Calu3 (cell line): ENCODE measurements at places on chromosomes 7 and 10. TPM values are rescaled to one million over a fixed set of nuclear protein-coding genes. Genes with fewer than 3 reads are reported as not detected.

GRCh38 chr7:117281562-117281961 lies 41.3 kb downstream of the WNT2 start:
- H3K27me3 ChIP-seq, result peaks cover 36% of the 10 kb centered on the region
- DNase-seq, result no peak
- H3K4me3 ChIP-seq, result no peak overlapping the region
- H3K27ac ChIP-seq, result no peak overlapping the region

DNA sequence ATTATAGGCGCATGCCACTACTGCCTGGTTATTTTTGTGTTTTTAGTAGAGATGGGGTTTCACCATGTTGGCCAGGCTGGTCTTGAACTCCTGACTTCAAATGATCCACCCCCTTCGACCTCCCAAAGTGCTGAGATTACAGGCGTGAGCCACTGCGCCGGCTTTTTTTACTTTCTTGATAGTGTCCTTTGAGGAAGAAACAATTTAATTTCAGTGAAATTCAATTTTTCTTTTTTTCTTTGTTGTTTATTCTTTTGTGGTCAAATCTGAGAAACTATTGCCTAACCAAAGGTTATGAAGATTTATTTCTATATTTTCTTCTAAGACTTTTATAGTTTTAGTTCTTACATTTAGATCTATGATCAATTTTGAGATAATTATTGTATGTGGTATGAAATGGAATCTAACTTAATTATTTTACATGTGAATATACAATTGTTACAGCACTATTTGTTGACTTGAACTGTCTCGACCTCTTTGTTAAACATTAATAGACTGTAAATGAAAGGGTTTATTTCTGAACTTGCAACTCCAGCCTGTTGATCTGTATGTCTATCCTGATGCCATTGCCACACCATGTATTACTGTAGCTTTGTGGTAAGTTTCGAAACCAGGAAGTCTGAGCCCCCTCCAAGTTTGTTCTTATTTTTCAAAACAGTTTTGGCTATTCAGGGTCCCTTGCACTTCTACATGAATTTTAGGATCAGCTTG lies 19.8 kb upstream of the RASSF4 start:
- no peak overlapping the region for H3K27ac ChIP-seq
- no peak overlapping the region for H3K4me3 ChIP-seq
- peaks cover 17% of the 10 kb centered on the region for H3K4me1 ChIP-seq
- no peak for DNase-seq

- DNase-seq, result no peak
- H3K36me3 ChIP-seq, result no peaks in the 10 kb centered on the region
- H3K4me3 ChIP-seq, result no peak overlapping the region
- H3K27ac ChIP-seq, result no peak overlapping the region
Observed at GRCh38 chr7:84549409-84549808, 354.8 kb upstream of the SEMA3A start.

GRCh38 chr10:5504146-5505072 lies 5.0 kb upstream of the CALML5 start:
- peaks cover 17% of the 10 kb centered on the region for H3K36me3 ChIP-seq
- peaks cover 10% of the 10 kb centered on the region for H3K27me3 ChIP-seq
- H3K27ac ChIP-seq, result no peak overlapping the region
- DNase-seq, result no peak

The ADGRA1 gene
- total RNA-seq, result not detected in 2 replicates

- H3K27me3 ChIP-seq, result no peaks in the 10 kb centered on the region
- no peak overlapping the region for H3K27ac ChIP-seq
- peak; percentile 26 for DNase-seq
- peaks cover 29% of the 10 kb centered on the region for H3K36me3 ChIP-seq
- H3K4me3 ChIP-seq, result no peak overlapping the region
Observed at GRCh38 chr7:27774717-27775328, 34.9 kb downstream of the TAX1BP1 start.

The EMX2 gene
- total RNA-seq, result not detected in 2 replicates

- no peaks in the 10 kb centered on the region for H3K36me3 ChIP-seq
- H3K27me3 ChIP-seq, result no peaks in the 10 kb centered on the region
- H3K27ac ChIP-seq, result no peak overlapping the region
- no peak for DNase-seq
Observed at GRCh38 chr10:117936566-117936965, 110.2 kb downstream of the RAB11FIP2 start.

DNA sequence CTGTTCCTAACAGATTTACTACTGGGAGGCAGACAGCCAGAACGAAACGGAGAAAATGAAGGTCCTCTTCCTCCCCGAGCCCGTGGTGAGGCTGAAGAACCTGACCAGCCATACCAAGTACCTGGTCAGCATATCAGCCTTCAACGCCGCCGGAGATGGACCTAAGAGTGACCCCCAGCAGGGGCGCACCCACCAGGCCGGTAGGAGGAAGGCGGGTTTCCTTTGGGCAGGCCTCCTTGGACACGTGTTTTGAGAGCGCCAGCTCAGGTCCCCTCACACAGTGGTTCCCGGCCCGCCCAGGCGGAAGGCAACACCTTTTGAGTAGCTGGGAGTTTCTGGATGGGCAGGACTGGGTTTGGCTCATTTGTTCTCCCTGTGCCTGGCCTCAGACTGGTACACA lies 474.0 kb upstream of the FOXK1 start:
- no peak overlapping the region for H3K4me3 ChIP-seq
- no peak for DNase-seq
- H3K27ac ChIP-seq, result no peak overlapping the region
- H3K36me3 ChIP-seq, result no peaks in the 10 kb centered on the region
- no peaks in the 10 kb centered on the region for H3K4me1 ChIP-seq

DNA sequence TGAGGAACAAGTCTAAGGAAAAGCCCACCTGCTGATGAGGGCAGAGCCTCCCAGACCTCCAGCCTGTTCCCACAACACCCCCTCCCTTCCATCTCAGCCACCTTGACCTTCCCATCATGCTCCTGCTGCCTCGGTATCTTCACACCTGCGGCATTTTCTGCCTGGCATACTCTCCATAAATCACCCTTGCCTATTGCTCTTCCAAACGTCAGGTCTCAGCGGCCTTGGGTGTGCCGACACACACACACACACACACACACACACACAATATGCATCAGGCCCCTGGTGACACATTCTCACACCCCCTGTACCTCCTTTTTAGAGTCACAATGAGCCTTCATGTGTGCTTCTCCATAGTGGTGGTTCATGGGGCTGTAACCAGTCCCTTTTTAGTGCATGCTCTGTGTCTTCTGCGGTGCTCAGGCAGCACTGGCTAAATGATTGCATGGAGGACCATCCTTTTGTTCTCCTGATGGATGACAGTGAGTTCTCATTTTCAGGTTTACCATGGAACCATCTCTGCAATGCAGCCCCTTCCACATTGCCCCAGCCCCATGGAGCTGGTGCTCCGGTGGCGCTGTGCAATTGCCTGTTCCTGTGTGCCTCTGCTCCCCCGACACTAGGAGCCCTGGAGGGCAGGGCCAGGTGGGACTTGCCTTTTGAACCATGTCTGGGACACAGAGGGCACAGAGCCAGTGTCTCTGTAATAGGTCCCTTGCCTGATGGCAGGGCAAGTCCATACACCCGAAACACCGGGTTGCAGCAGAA lies 4.5 kb downstream of the ADIRF start:
- no peaks in the 10 kb centered on the region for H3K27me3 ChIP-seq
- H3K27ac ChIP-seq, result no peak overlapping the region

The WEE2 gene
- not detected in 2 replicates for total RNA-seq

The EPHA1 gene
- total RNA-seq, result 21.6 and 23.6 TPM in 2 replicates

The BMPER gene
- not detected in 2 replicates for total RNA-seq

DNA sequence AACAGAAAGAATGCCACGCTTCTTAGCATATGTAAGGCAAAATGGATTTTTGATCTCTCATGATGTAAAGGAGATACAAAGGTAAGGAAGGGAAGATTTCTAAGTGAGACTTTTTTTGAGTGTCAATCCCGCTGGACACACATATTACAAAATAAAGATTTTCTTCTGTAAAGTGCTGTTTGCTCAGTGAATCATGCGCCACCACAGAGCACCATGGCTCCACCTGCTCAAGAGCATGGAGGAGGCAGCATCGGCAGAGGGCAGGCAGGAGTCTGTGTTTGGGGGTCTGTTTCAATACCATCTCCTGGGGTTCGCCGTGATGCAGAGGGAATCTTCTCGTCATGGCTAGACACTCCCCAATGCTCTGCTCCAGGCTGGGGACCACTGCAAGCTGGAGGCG lies 83.5 kb downstream of the ALOX5 start:
- no peaks in the 10 kb centered on the region for H3K27me3 ChIP-seq
- no peak for DNase-seq
- no peak overlapping the region for H3K27ac ChIP-seq
- no peaks in the 10 kb centered on the region for H3K36me3 ChIP-seq
- no peaks in the 10 kb centered on the region for H3K4me1 ChIP-seq

The PNLIPRP1 gene
- total RNA-seq, result not detected in 2 replicates

The AOC1 gene
- 1.2 and 1.8 TPM in 2 replicates for total RNA-seq

The MYO1G gene
- 0.33 and 0.39 TPM in 2 replicates for total RNA-seq

The SLC25A28 gene
- 24.2 and 28.3 TPM in 2 replicates for total RNA-seq
